ENCODE measurements at places on chromosomes 3 and 15.

- H3K36me3 ChIP-seq: no peaks in the 10 kb centered on the region
- peak overlapping the region; percentile 67 for H3K27ac ChIP-seq
- H3K27me3 ChIP-seq: no peaks in the 10 kb centered on the region
- H3K4me3 ChIP-seq: no peak overlapping the region
- peaks cover 7% of the 10 kb centered on the region for H3K4me1 ChIP-seq
These were observed 129.7 kb upstream of the PRICKLE2 start for GRCh38 chr3:64354956-64355355.

- H3K27me3 ChIP-seq: no peaks in the 10 kb centered on the region
- H3K36me3 ChIP-seq: no peaks in the 10 kb centered on the region
- peaks cover 7% of the 10 kb centered on the region for H3K4me1 ChIP-seq
- DNase-seq: no peak
- no peak overlapping the region for H3K4me3 ChIP-seq
These were observed 49.9 kb upstream of the FURIN start for GRCh38 chr15:90818251-90819210.

GRCh38 chr3:97497138-97497537 is 267.4 kb upstream of the ARL6 start:
- no peak overlapping the region for H3K4me3 ChIP-seq
- no peaks in the 10 kb centered on the region for H3K4me1 ChIP-seq
- no peaks in the 10 kb centered on the region for H3K27me3 ChIP-seq
- no peak for DNase-seq

DNA sequence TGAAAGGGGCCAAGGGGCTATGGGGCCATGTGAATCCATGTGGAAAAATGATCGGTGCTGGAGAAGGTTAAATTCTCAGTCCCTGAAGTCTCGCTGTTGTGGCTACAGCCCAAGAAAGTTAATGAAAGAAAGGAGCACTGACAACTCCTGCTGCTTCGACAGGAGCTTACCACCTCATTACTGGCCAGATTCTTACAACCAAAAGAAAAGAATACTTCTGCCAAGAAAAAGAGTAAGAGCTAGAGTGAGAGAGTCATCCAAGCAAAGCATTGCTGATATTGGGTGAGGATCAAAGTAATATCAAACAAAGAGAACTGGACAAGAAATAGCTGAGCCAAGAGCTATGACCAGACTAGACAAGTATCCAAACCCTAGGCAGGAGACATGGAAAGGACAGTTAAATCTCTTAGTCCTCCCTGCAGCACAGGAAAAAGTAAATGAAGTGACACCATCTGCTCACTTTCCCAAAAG is 348.4 kb upstream of the PLSCR5 start:
- H3K27me3 ChIP-seq: no peaks in the 10 kb centered on the region
- no peaks in the 10 kb centered on the region for H3K36me3 ChIP-seq
- no peak for DNase-seq
- no peaks in the 10 kb centered on the region for H3K4me1 ChIP-seq

DNA sequence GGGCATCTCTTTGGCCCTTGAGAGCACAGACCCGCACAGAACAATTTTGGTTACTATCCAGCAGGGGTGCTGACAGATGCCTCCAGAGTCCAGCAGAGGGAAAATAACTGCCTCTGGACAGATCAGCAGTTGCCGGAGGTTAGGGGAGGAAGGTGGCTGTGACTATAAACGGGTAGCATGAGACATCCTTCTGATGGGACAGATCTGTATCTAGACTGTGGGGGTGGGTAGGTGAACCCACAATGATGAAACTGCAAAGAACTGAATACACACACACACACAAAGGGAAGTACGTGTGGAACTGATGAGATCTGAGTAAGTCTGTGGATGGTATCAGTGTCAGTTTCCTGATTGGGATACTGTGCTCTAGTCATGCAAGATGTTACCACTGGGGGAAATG is 21.2 kb downstream of the ADAMTS7 start:
- H3K36me3 ChIP-seq: no peaks in the 10 kb centered on the region
- DNase-seq: no peak
- no peaks in the 10 kb centered on the region for H3K4me1 ChIP-seq
- no peaks in the 10 kb centered on the region for H3K27me3 ChIP-seq
- no peak overlapping the region for H3K4me3 ChIP-seq

- H3K36me3 ChIP-seq: peaks cover 3% of the 10 kb centered on the region
- H3K27ac ChIP-seq: no peak overlapping the region
- no peak overlapping the region for H3K4me3 ChIP-seq
- no peaks in the 10 kb centered on the region for H3K27me3 ChIP-seq
These were observed 60.3 kb downstream of the UBE3A start for GRCh38 chr15:25378501-25378901.

DNA sequence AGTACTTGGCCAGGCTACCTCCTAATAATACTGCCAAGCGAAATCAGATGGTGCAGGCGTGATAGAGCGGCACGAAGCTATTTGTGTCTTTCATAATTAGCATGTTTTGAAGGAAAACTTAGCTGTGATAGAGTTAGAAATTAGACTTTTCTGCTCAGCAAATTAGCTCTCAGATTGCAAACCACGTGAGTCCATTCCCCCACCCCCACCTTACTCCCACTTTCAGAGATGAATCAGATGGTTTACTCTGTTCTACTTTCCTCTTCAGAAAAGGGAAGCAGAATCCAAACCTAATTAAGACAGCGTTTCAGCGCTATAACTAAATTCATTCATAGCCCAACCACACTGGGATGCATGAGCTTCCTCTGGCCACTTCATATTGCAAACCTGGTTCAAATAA is 214.6 kb downstream of the SLCO3A1 start:
- DNase-seq: no peak
- no peaks in the 10 kb centered on the region for H3K27me3 ChIP-seq
- H3K4me1 ChIP-seq: peaks cover 25% of the 10 kb centered on the region
- no peak overlapping the region for H3K27ac ChIP-seq
- H3K4me3 ChIP-seq: no peak overlapping the region

All from esophagus squamous epithelium (tissue), 5 donors.